ENCODE measurements at places on chromosomes 16 and 17. TPM values are rescaled to one million over a fixed set of nuclear protein-coding genes. Genes with fewer than 3 reads are reported as not detected.

- H3K27me3 ChIP-seq = peaks cover 100% of the 10 kb centered on the region
- H3K4me1 ChIP-seq = no peaks in the 10 kb centered on the region
- no peak overlapping the region for H3K4me3 ChIP-seq
- DNase-seq = no peak
- no peaks in the 10 kb centered on the region for H3K36me3 ChIP-seq
- no peak overlapping the region for H3K27ac ChIP-seq
Observed at GRCh38 chr17:77700165-77700881, 258.2 kb upstream of the TNRC6C start.

DNA sequence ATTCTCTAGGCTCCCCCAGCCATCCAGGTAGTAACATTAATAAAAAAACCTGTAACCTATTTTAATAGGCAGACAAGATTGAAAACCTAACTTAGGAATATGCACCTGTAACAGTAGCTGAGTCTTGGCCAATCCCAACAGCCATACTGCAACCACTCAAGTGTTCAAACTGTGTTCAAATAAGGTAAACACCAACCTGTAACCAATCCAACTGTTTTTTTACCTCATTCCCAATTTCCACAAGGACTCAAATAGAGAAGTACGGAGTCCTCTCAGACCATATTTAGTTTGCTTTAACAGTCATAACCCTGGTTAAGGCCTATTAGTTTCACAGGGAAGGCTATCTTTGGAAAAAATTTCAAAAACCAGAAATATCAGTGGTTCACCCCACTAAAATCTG, 40.4 kb upstream of the NOS2 start:
- H3K27me3 ChIP-seq = peaks cover 32% of the 10 kb centered on the region
- H3K36me3 ChIP-seq = no peaks in the 10 kb centered on the region
- H3K4me3 ChIP-seq = no peak overlapping the region
- no peak for DNase-seq
- H3K4me1 ChIP-seq = no peaks in the 10 kb centered on the region
- no peak overlapping the region for H3K27ac ChIP-seq

GRCh38 chr17:82370471-82371332, 863 bp upstream of the UTS2R start:
- peaks cover 33% of the 10 kb centered on the region for H3K27me3 ChIP-seq
- H3K4me3 ChIP-seq = no peak overlapping the region
- H3K36me3 ChIP-seq = no peaks in the 10 kb centered on the region
- no peaks in the 10 kb centered on the region for H3K4me1 ChIP-seq

DNA sequence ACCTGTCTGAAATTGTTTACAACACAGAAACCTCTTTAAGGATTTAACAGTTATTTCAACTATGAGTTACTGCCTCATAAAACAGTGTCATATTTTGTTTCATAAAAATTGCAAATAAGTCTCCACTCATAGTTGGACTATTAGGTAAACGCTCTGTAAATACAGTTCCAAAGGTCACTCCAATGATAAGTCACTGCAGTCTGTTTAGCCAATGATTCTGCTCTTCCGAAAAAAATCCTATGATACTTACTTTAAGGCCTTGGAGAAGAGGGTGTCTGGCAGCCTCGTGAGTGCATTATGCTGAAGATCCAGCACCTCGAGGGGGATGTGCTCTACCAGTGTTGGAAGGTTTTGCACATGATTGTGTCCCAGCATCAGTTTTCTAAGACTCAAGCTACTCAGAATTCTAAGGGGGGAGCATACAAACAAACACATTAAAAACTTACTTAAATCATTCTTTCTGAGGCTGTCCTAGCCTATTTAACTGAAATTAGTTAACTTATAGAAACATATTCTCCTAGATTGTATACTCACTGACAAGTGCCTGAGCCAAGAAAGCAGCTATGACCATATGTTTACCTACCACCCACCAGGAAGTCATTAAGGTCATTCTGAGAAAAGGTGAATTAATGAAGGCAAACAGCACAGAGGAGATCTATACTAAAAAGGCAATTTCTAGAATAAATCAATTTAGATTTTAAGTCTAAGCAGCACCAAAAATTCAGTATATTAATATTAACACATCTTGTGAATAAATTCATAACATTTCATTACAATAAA, 41.1 kb downstream of the MARVELD3 start:
- H3K36me3 ChIP-seq = no peaks in the 10 kb centered on the region
- no peak overlapping the region for H3K4me3 ChIP-seq
- no peak overlapping the region for H3K27ac ChIP-seq

DNA sequence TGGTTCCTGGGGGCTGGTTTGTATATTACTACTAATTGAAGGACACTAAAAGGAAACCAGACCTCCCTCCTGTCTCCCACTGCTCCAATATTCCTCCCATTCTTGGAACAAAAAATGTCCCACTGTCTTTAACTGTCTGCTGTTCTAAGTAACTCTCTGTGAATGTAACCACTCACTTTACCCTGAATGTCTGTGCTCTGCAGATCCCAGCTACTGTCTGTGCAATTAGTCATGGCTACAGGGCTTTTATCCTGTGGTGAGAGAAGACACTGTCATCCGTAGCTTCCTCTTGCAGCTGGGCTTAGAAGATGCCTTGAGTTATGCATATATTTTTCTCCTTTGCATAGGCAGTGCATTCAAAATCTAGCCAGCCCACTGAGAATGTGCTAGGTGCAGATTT, 853.8 kb downstream of the CDH8 start:
- no peak overlapping the region for H3K4me3 ChIP-seq
- H3K27ac ChIP-seq = no peak overlapping the region
- no peaks in the 10 kb centered on the region for H3K4me1 ChIP-seq
- H3K36me3 ChIP-seq = no peaks in the 10 kb centered on the region
- no peaks in the 10 kb centered on the region for H3K27me3 ChIP-seq
- no peak for DNase-seq

DNA sequence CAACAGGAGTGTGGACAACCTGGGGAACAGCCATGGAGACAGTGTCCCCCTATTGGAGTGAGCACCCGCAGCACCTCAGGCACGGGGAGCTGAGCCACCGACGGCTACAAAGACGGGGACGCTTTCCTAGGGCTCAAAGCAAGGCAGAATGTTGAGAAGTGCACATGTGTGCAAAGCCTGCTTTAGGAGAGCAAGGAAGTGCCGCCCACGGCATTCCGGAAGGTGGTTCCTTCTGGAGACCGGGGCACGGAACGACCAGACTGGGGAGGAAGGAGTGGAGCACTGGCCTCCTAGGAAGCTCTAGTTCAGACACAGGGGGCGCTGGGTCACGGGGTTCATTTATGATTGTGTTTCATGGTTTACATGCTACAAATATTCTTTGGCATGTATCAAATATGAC, 52.2 kb downstream of the TBC1D16 start:
- H3K4me3 ChIP-seq = no peak overlapping the region
- H3K27ac ChIP-seq = no peak overlapping the region
- peaks cover 16% of the 10 kb centered on the region for H3K36me3 ChIP-seq
- peaks cover 40% of the 10 kb centered on the region for H3K4me1 ChIP-seq
- no peak for DNase-seq
- H3K27me3 ChIP-seq = no peaks in the 10 kb centered on the region

GRCh38 chr17:57940653-57941329, 14.4 kb downstream of the CUEDC1 start:
- peaks cover 16% of the 10 kb centered on the region for H3K36me3 ChIP-seq
- no peak overlapping the region for H3K4me3 ChIP-seq
- H3K27ac ChIP-seq = no peak overlapping the region
- DNase-seq = no peak

- peak overlapping the region; percentile 42 for H3K27ac ChIP-seq
- H3K4me1 ChIP-seq = no peaks in the 10 kb centered on the region
- H3K27me3 ChIP-seq = no peaks in the 10 kb centered on the region
- no peak overlapping the region for H3K4me3 ChIP-seq
Observed at GRCh38 chr16:4404247-4404966, 12.0 kb downstream of the CORO7 start.

Gene HSD11B2
- 10.8 TPM for total RNA-seq

Gene SCN4A
- total RNA-seq = not detected

Gene KRT27
- not detected for total RNA-seq

Gene INO80E
- 107 TPM for total RNA-seq

Gene TMEM204
- total RNA-seq = not detected

Gene GINS2
- total RNA-seq = 25.2 TPM
